ENCODE measurements at places on chromosomes 4 and X.

DNA sequence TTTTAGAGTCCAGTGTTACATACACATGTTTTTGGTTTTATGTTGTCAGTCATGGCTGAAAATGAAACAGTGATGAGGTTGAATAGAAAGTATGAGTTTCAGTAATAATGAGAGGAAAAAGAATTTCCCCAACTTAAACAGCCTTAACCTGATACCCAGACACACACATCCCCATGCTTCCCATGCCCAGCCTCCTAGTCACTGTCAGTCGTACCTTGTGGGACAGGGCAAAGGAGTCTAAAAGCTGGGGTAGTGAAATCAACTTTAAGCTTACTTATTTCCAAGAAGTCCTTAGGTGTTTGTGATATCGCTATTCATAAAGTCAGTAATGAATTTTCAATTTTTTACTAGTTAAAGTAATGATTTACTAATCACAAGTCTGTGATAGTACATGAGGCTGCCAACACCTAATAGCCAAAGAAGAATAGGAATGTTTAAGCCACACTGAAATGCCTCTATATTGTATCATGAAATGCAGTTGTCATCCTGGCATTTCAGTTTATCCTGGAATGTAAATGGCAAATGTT lies 24.3 kb upstream of the GPR34 start:
- no peak for DNase-seq

DNA sequence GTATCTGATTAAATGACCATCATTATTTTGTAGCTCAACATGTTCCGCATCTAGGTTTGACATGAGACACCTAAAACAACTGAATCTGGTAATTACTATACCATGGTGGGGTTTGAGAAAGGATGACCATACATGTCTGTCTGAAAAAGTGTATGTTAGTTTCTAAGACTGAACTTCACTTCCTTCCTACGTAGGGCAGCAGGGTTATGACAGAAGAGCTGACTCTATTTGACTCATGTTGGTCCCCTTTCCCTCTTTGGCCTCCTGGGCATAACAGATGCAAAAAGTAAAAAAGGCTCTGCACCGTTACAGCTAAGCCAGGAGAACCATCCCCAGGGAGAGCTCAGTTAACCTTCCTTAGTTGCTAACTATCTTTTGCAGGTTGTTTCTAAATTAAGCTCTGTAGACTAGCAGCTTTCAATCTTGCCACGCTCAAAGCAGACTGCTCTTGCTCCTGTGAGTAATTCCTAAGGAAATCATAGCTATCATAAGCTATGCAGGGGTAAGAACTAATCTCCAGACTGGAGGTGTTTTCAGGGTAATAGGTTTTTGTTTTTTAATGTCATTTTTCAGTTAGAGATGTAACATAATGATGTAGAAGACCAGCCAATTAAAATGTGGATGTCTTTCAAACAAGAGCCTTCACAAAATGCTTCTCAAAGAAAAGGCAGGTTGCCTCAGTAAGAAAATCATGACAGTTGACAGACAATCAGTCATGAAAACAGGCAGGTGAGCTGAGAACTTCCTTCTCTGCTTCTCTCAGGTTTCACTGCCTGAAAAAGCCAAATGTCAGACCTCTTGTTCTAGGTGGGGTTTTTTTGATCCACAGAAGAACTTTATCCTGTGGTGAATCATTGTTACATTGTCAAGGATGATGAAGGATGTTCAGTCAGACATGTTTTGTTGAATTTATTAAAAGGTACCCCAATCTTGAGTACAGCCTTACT lies 66.9 kb upstream of the DAPP1 start:
- DNase-seq: no peak

DNA sequence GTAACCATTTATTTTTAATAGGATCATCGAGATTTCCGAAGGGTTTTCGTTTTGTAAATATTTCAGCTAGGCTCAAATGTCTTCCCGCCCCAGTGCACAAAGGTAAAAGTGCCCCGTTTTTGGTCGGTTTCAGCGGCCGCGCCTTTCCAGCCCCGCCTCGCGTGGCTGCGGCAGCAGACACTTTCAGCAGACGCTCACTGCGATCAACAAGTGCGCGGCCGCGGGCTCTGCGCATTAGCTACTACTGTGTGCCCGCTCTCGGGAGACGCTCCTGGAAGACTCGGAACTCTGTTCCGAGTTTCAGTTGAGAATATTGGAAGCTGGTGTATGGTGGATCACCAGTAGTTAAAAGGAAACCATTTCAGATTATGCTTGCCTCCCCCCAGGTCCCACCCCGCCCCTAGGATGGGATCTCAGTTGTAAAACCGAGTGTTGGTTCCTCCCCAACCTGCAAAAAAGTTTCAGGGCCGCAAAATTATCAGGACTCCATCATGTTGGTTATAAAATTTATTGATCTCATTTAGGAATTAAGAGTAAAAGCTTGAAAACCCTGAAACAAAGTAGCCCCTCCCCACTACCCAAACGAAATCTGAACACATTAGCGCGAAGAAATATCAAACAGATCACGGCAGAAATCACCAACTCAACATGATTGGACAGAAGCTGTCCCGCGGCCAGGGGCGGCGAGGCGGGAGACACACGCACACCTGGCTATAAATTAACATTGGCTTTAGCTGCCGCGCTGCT lies 2.2 kb downstream of the SOX3 start:
- DNase-seq: no peak

- DNase-seq: no peak
Observed at GRCh38 chr4:109462297-109462696, 28.7 kb downstream of the SEC24B start.

DNA sequence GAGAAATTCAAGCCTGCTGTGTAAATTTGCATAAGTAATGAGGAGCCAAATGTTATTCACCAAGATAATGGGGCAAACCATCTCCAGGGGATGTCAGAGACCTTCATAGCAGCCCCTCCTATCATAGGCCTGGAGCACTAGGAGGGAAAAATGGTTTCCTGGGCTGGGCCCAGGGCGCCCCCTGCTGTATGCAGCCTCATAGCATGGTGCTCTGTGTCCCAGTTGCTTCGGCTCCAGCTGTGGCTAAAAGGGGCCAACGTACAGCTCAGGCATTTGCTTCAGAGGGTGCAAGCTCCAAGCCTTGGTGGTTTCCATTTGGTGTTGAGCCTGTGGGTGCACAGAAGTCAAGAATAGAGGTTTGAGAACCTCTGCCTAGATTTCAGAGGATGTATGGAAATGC lies 859.3 kb downstream of the RPA4 start:
- no peak for DNase-seq

DNA sequence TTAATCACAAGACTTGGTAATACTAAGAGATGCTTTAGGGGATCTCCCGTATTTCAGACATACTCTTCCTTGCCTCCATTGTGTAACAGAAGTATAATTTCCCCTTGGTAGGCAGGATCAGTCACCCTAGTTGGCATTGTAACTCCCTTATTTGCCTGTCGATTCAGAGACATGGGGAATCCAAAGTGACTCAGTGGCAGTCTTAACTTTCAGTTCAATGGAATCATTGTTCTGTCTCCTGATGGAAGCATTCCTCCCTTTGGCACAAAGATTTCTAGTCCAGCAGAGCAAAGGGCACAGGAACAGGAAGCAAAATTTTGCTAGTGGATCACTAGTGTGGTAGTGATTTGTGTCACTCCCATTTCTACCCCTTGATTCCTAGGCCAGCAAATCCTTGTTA lies 80.4 kb downstream of the DCUN1D4 start:
- no peak for DNase-seq

- no peak for DNase-seq
Observed at GRCh38 chrX:19793471-19793870, 93.9 kb downstream of the SH3KBP1 start.

GRCh38 chrX:3527811-3528210 lies 181.4 kb upstream of the MXRA5 start:
- no peak for DNase-seq

DNA sequence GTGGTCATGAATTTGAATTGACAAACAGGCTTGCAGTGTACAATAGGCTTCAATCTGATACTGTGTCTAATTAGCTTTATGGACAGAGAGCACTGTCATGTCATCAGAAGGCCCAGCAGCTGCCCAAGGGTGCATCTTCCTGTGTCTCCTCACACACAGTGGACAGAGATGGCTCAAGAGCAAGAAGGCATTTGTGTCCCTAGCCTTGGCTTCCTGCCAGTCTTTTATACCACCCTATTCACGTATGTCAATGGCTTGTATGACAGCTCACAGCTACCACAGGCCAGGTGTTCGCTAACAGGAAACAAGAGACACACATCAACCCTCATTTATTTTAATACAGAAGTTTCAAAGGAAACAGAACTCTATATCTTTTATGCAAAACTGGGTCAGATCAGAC lies 874.0 kb upstream of the AGA start:
- DNase-seq: no peak

All from mesenchymal stem cell (in vitro differentiated cells and primary cell).